ENCODE measurements at places on chromosomes 5 and 9.

DNA sequence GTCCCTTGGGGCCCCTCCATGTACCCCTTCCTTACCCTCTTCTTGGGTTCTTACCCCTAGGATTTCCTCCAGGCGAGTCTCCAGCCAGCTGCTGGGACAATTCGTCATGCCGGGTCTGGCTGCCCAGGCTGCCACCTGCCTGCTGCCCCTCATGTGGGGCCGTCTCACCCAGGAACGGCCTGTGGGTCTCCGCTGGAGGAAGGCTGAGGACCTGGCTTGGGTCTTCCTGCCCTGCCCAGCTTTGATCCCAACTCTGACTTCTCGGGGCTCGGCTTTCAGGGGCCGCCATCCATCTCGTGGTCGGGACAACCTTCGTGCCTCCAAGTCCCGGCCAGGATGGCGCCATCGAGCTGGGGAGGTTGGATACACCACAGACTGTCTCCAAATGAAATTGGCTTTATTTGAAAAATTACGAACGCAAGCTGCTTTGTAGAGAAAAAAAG lies 38.1 kb downstream of the HMCN2 start:
- DNase-seq = no peak

DNA sequence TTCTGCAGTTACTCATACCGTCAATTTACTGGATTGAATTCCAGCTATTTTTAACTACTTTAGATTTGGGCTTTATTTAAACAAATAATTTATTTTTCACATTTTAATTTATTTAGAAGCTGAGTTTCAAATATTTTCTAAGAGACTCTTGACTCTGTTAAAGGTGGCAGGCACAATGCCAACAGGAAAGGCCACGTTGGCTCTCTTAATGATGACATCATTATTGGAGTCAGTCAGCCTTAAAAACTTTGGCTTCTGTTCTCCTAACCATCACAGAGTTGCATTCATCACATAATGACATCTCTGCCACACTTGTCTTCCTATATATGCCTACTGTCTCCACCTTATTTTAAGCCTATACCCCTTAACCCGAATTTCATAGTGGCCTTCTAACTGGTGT lies 172.3 kb upstream of the PLPPR1 start:
- DNase-seq = no peak

DNA sequence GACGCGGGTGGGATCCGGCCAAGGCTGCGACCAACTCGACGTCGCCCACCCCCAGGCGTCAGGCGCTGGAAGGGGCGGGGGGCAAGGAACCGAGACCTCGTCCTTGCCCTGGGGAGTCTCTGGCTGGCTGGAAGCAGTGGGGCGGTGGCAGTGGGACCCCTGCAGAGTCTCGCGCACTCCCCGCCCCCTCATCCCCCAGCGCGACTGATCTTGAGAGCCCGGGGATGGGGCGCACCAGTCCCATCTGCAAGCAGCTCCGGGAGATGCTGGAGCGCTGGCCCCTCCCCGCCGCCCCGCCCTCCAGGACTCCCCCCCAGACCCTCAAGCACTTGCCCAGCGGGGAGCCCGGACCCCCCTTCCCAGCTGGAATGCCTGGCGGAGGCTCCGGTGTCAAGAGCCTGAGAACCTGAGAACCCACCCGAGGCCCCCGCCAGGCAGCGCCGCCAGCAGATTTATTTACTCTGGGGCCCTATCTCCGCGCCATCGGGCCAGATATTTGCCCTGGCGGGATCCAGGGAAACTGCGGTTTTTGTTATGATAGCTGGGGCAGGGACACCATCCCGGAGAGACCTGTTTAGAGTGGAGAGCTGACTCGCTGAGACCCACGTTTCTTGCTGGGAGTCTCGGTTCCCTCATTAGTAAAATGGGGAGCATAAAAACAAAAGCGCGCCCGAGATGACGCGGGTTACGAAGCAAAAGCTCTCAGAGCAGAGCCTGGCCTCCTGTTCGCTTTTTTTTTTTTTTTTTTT lies 1.2 kb downstream of the PRRT1B start:
- DNase-seq = no peak

DNA sequence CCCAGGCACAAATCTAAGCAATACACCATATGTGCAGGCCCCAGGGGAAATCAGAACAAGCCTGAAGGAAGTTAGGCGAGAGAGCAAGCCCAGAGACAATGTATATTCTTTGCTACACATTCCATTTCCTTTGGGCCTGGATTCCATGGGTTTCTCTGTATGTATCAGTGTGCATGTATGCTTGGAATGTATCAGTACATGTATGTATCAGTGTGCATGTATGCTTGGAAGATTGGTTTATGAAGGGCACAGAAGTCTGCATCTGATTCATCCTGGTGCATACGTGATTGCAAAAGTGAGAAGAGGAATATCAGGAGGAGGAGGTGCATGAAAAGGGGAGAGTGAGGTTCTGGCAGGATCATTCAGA lies 232.6 kb upstream of the ANKRD55 start:
- DNase-seq = no peak

DNA sequence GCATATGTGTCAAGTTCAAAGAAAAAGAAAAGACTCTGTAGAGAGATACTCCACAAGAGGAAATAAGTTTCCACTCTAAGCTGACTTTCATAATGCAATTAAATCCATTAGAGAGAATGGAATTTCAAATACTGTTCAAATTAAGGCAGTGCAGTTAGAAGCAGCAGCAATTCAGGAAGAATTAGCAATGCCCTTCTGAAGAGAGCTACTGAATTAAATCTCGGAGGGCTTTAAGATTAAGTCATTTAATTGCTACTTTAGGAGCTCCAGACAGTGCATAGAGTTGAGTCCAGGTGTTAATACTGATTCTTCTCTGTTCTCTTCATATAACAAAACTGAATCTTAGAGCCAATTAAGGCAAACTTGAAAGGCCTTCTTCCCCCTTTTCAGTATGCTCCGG lies 8.5 kb downstream of the CDH12 start:
- no peak for DNase-seq

DNA sequence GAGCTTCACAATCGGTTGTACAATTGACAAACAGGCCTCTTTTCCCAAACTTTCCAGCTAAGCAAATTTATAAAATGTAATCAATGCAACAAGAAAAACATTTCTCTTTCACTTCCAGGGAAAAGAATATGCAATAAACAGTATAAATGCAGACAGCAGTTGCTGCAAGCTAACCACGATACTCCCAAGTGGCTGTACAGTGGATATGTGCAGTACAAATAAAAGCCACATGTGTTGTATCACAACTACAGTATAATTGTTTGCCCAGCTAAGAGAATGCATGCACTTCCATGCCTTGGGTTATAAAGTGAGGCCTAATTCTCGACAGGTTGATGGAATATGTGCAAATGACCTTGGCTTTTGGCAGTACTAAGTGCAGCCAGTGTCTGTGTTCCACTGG lies 16.7 kb upstream of the PDCL start:
- DNase-seq = no peak

DNA sequence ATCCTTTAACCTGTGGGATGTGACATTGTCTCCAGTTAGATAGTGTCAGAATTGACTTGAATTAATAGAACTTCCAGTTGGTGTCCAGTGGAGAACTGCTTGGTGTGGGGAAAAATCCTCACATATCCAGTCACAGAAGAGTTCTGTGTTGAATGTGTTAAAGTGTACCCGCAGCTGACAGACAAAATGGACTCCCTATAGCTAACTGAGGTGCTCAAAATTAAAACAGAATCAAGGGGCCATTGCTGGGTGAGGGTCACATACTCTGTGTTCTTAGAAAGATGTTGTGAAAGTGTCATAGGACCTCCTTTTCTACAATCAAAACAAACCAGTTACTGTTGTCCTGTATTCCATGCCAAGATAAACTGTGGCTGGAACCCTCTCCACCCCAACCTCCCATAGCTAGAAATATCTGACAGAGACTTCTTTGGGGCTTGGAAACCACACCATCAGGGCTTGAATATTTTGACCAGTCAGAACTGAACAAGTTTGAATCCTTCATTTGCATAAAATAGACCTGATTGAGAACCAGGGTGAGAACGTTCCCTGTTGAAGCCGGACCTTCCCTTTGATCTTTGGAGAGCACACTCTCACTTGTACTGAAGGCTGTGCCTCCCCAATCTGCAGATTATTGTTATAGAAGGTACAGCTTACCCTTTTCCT lies 164.0 kb upstream of the ZNF608 start:
- no peak for DNase-seq

DNA sequence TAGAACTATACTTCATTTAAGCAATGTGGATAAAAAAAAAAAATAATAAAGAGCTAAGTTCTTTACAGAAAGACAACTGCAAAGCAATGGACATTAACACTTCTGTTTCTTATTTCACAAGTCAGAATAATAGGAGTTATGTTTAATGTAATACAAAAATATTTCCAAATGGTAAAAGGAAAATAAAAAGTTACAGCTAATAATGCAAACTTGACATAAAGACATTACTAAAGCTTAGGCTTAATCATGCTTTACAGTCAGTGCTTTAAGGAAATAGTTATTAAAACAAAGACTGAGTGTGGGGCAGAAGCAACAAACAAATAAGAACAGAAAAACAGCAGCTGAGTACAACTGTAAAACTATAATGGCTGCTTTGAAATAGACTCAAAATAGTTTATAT lies 56.7 kb downstream of the ZFR start:
- DNase-seq = no peak

GRCh38 chr5:16082053-16082452 lies 97.5 kb downstream of the MARCHF11 start:
- no peak for DNase-seq

DNA sequence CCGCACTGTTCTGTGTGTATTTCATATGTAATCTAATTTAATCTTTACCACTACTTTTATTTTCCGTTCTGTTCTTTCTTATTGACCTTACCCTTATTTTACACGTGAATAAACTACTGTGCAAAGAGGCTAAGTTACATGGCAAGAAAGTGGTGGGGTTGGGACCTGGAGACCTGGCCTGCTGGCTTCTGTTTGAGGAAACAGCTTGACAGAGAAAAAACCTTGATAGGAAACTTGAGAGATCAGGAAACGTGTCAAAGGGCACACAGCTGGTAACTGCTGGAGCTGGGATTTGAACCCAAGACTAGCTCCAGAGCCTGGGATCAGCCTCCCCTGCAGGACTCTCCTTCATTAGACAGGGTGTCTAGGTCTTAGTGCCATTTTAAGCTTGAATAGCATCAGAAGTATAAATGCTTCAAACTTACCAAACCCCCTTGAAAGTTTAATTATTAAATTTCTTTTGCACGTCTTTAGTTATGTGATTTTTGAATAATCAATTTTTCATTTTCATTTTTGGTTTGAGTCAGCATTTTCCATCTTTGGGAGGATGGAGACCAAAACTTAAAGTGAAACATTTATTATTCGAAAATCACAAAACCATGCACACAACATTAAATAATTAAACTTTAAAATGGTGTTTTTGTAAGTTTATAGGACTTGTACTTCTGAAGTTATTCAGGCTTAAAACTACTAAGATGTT lies 129.5 kb downstream of the RGS3 start:
- no peak for DNase-seq
